ENCODE measurements at places on chromosomes 12 and 14.

DNA sequence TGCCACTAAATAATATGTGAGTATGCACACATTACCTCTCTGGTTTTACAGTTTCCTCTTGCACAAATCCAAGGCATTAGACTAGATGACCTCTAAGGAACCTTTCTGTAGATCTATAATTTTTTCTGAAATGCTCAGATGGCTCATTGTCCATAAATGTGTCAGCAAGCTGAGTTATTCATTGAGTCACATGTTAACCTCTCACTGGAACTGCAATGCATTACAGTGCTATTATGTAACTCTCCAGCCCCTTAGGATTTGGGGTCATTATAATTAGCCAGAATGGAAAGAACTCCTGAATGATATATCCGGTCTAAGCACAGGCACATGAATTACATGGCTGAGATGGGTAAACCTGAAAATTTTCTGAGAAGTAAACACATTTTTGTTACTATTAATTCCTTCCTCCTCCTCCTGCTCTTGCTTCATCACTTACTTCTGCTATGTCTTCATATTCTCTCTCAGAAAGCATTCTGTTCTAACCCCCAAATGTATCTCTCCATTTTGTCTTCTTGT, 20.3 kb upstream of the DRAM1 start:
- no peak for DNase-seq

GRCh38 chr12:33795536-33795935, 226.8 kb upstream of the ALG10 start:
- no peak for DNase-seq

DNA sequence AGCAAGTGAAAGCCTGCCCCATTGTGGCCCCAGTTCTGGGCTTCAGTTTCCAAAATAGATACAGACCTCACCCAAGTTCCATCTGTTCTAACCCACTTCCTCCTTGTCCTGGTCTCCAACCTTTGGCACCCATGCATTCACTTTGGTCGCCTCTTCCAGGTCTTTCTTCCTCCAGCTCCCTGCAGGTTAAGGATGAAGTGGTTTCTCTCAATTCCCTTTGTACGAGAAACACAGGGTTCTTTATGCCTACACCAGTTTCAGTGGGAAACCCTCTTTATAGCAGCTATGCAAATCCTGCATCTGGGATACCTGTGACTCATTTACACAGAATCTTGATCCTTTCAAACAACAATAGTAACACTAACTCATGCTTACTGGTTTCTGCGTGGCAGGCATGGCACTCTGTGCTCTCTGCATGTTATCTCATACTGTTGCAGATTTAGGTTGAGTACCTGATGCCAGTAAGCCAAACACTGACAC, 110.6 kb upstream of the AMIGO2 start:
- DNase-seq: no peak

GRCh38 chr12:56630180-56630632, at the start of gene BAZ2A:
Gene BAZ2A, minus strand, starts transcription at chr12:56630326. Its CDS starts 12,796 bp downstream, at chr12:56617530.
- DNase-seq: peak; percentile 73

DNA sequence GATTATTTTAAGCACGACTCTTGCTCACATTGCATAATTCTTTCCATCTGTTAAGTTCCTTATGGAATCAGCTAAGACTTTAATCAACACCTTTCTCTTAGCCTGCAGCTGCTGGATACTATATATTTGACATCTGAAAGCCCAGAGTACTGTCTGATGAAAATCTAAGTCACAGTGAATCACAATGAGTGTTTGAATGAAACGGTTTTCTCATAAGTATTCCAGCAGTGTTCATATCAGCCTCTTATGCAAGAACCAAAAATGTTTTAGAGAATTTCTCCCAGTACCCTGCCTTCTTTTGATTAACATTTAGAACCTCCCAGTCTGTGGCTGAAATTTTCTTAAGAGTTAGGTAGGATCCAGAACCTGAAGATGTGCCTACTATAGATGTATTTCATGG, 55.6 kb downstream of the FRMD6 start:
- no peak for DNase-seq

GRCh38 chr12:27859648-27860047, 79.6 kb upstream of the MANSC4 start:
- no peak for DNase-seq

- DNase-seq: no peak
Observed at GRCh38 chr12:50803230-50803875, 39.4 kb upstream of the TMPRSS12 start.

- DNase-seq: no peak
Observed at GRCh38 chr12:53995378-53996239, 4.4 kb upstream of the HOXC9 start.

- DNase-seq: no peak
Observed at GRCh38 chr12:114409852-114410600, 4.1 kb upstream of the TBX5 start.

DNA sequence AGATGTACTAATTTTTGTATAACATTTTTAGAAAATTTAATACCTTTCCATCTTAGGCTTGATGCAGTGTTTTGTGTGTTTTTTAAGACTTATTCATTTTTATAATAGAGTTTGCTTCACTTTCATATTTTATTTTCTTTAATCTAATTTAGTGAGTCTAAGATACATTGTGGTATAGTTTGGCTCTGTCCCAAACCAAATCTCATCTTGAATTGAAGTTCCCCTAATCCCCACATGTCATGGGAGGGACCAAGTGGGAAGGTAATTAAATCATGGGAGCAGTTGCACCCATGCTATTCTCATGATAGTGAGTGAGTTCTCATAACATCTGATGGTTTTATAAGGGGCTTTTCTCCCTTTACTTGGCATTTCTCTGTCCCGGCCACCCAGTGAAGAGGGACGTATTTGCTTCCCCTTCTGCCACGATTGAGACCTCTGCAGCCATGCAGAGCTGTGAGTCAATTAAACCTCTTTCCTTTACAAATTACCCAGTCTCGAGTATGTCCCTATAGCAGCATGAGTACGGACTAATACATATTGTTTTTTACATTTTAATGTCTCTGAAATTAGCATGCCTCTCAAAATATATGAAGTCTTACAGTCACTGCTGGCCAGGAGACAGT, 34.9 kb downstream of the GABARAPL1 start:
- DNase-seq: no peak

DNA sequence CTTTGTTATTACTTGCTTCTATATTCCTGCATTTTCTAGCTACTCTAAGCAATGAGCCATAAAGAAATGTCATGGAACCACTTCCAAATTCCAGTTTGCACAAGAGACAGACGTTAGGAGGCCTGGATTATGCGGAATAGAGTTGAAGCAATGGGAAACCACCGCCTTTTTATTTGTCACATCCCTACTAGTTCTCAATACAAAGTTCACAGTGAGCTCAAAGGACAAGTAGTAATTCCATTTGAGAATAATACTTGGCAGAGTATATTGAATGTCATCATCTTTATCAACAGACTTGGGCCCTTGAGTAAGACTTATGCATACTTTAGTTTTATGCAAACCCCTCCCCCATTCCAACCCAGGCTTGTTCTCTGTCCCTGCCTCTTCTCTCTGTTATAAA, 3.7 kb upstream of the SLC15A5 start:
- DNase-seq: no peak

GRCh38 chr12:125194987-125195386, 129.8 kb downstream of the AACS start:
- no peak for DNase-seq

GRCh38 chr14:88089445-88089844, 84.5 kb downstream of the GPR65 start:
- DNase-seq: no peak

GRCh38 chr14:70525691-70526090, 9.1 kb downstream of the ADAM20 start:
- no peak for DNase-seq

Data from stimulated activated CD8-positive, alpha-beta memory T cell treated with anti-CD3 and anti-CD28 coated beads, Interleukin-4, amount 100 ng/mL, for 4 hours (primary cell).